Activated T-cell treated with anti-CD3 and anti-CD28 coated beads for 1 hour (primary cell): ENCODE measurements at places on chromosomes 12 and 14.

- DNase-seq = no peak
These were observed 16.5 kb downstream of the BDKRB2 start for GRCh38 chr14:96221109-96221650.

GRCh38 chr12:100867639-100868393 lies 73.2 kb downstream of the ANO4 start:
- no peak for DNase-seq

DNA sequence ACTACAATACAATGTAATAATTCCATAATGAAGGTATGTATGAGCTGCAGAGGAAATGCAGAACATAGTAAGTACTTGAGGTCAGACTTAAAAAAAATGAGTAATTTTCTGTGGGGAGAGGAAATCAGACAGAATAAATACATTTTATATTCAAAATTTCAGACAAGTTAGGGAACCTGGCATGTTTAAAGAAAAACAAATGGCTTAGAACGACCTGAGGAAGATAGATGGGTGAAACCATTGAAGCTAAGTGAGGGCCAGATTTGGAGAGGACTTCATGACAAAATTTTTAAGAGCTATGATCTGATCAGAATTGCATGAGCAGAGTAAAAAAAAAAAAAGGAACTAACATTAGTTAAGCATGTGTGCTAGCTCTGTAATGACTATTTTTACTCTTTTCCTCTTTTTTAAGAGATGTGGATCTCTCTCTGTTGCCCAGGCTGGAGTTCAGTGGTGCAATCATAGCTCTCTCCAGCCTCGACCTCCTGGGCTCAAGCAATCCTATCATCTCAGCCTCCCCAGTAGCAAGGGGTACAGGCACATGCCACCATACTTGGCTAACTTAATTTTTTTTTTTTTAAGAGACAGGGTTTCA lies 157.6 kb upstream of the PDE3A start:
- no peak for DNase-seq

DNA sequence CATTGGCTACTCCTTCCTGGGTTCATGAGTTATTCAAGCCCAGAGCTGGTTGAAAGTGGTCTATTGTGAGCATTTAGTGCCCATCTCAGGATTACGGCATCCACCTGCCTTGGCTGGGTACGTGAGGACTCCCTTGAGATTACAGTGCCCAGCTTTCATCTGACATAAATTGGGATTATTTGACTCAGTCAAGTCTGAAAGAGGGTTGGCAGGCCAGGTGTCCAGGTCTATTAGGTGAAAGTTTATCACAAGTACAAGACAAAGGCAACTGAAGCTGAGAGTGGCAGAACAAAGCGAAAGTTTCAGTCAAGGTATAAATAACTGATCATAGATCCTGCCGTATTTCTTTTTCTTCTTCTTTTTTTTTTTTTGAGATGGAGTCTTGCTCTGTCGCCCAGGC lies 84.6 kb upstream of the ATF7IP start:
- no peak for DNase-seq

- DNase-seq = no peak
These were observed 28.7 kb downstream of the PPM1A start for GRCh38 chr14:60277605-60278190.

GRCh38 chr12:18951218-18951617 lies 178.3 kb upstream of the PLEKHA5 start:
- no peak for DNase-seq

GRCh38 chr12:24396224-24396623 lies 446.8 kb upstream of the SOX5 start:
- DNase-seq = no peak

DNA sequence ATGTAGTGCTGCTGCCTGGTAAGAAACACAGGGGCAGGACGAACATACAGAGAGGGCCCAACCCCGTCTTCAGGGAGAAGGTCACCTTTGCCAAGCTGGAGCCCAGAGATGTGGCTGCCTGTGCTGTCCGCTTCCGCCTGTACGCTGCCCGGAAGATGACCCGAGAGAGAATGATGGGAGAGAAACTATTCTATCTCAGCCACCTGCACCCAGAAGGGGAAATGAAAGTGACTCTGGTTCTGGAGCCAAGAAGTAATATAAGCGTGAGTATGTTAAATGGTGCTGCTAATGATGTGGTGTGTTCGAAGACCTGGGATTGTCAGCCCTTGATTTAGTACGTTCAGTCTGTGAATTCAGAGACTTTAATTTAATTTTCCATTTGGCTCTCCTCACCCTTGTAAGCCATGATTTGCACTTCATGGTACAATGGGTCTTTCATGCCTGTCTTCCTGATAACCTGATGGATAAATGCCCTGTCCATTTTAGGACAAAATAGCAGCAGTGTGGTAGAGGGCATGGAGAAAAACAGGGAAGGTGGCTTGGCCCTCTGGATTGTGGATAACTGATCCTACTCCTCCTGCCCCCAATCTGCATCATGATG lies 318.9 kb downstream of the SNAPC1 start:
- DNase-seq = no peak

DNA sequence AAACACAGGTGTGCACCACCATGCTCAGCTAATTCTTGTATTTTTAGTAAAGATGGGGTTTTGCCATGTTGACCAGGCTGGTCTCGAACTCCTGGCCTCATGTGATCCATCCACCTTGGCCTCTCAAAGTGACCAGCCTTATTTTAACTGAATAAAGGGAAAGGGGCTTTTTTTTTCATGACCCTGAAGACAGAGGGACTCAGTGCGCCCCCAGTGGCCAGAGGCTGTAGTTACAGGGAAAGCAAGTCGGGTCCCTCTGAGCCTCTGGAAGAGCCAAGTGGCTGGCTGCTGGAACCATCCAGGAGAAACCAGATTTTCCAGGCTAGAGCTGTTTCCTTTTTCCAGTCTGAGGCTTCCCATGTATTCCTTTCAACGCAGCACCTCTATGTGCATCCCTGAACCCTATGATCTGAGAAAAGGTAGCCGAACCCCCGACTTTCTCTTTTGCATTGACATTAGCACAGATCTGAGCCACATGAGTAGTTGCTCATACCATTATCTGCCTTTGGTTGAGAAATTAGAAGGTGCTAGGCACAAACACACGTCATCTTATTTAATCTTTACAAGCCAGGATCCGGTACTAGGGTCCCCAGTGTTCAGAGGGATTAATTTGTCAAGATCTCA lies 342.7 kb downstream of the CACNA1C start:
- DNase-seq = peak; percentile 5

GRCh38 chr12:99436584-99436983 lies 211.0 kb upstream of the GARIN6 start:
- no peak for DNase-seq

- DNase-seq = no peak
These were observed 8.1 kb upstream of the GLTP start for GRCh38 chr12:109888179-109889020.

- DNase-seq = no peak
These were observed 16.7 kb downstream of the HRK start for GRCh38 chr12:116864371-116865160.

DNA sequence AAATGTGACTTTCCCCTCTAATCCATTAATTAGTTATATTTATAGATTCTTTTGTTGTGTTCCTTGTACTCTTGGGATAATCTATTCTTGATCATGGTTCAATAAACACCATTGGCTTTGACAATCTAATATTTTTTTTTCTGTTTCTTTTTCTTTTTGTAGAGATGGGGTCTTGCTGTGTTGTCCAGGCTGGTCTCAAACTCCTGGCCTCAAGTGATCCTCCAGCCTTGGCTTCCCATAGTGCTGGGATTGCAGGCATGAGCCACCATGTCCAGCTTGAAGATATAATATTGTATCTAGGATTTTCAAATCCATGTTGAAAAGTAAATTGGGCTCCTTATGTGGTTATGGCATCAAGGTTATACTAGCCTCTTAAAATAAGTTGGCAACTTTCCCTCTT lies 6.2 kb downstream of the DNAL1 start:
- DNase-seq = no peak

DNA sequence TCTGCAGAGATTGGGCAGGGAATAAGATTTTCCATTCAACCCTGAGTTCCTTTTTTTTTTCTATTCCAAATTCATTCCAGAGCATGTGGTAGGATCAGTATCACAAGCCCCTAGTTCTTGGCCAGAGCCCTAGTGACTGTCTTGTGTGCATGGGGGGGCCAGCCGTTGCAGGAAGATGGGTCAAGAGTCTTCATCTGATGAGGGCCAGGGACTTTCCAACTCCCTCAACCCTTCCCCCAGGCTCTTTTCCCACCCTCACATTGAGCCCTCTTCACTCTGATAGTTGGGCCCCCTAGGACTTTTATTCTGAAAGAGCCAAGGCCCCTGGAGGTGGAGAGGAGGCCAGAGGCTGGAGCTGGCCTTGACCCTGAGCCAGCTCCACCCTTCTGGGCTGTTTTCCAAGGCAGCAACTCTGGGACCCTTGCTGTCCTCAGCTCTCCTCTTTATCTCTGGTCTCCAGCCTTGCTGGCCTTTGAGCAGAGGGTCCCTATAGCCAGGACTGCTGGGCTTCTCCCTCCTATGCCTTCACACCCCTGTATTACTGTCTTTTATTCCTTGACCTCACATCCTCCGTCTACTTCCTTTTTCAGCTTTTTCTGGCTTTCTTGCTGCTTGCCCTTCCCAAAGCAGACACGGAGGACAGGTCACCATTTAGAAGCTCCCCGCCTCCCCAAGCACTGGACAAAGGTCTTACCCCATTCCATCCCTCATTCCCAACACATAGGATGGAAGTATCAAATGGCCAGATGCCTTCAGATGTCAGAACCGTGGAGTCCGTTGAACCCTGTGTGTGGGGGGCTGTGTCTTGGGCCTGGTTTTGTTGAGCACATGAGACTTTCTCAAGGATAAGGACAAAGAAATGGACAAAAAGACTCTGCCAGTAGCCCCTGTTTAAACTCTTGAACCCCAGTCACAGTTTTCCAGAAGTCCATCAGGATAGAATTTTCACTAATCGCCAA lies 5.6 kb downstream of the RBP5 start:
- no peak for DNase-seq

- DNase-seq = no peak
These were observed 1.3 kb upstream of the OAS3 start for GRCh38 chr12:112936927-112937326.

DNA sequence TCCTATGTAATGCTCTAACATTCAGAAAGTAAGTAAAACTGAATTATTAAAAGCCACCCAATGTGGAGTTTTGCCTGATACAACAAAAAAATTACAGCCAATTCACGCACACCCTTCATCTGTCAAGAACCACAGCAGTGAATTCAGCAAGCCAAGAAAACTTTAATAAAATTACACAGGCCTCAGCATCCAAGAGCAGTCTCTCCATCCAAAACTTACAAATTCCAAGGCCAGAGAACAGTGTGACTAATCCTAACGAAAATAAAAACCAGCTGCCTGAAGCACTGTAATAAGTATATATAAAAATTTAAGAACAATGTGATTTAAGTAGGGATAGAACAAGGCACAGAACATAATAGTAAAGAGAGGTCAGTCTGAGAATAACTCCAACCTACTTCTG lies 54.2 kb downstream of the SIX6 start:
- DNase-seq = no peak

GRCh38 chr12:1338483-1339177 lies 255.8 kb downstream of the FBXL14 start:
- no peak for DNase-seq

GRCh38 chr12:101243074-101243473 lies 33.0 kb upstream of the SLC5A8 start:
- DNase-seq = no peak

GRCh38 chr12:27571463-27571862 lies 47.5 kb downstream of the PPFIBP1 start:
- no peak for DNase-seq

DNA sequence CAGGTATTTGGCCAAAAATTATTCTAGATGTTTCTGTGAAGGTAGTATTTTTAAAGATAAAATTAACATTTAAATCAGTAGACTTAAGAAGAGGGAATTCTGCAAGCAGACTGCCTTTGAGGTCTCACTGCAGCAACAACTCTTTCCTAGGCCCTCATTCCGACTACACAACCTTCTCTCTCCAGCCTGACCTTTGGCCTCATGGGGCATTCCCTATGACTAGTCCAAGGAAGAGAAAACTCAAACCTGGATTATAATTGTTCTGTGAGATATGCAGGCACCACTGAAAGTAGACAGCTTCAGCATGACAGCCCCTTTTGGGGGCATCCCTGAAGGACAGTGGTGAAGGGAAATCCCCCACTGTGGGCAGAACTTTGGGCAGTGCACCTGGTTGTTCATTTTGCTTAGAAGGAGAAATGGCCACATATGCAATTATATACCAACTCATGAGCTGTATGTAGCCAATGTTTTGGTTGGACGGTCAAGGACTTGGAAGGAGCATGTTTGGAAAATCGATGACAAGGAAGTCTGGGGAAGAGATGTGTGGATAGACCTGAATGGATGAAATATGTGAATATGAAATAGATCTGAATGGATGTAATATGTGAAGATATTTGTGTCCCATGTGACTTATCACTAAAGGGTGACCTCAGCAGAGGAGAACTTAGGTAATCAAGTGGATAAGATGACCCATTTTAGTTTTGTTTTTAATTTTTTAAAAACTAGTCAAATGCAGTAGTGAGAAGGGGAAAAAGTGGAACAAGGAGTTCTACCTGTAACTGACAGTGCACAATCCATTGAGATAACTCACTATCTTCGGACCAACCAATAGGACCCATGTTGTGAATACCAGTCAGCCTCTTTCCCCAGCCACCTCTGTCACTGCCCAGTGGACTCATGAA lies 233.3 kb upstream of the FOXN3 start:
- DNase-seq = no peak

DNA sequence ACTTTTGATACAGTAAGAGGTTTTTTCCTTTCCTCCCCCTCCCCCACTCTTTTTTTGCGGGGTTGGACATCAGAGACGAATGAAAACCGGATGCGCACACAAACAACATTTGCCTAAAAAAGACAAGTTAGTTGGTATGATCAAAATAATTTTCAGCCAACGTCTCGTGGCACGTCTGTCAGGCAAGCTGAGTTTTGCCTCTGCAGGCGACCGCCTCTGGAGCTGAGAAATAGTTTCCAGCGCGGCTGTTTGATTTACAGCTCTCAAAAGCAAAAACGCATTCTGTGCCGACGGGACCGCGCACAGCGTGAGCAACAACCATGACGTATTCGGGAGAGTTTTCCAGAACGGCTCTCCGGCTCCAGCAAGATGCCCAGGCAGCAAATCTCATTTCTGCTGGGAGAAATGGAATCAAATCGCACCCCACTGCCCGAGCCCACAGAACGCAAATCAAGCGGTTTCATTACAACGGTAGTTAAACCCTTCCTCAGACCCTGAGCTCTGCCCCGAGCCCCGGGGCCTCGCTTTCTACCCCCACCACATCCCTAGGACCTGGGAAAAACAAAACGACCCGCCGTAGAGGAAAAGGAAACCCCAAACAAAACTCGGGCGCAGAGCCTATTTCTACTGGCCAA lies 14.2 kb upstream of the CALM1 start:
- peak; percentile 62 for DNase-seq

DNA sequence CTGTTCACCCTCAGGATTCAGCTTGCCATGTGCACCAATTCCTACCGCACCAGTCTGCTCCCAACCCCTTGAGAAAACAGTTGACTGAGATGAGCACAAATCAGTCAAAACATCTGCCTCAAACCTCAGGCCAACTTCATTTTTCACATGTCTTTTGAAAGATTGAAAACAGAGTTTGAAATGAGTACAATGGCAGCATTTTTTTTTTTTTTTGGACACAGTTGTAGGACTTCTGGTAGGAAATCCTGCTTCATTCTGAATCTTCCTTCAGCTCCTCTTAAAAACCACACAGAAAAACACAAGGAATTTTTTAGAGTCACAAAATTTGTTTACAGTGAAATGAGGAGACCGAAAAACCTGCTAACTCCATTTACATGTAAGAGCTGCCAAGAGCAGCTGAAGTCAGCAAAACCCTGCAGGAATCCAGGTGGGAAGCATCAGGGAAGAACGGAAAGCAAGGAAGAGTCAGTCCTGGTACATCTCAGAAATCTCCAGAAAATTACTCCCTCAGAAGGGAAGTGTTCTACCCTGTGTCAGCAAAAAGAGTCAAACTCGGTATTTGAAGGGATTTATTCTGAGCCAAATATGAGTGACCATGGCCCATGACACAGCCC lies 100.3 kb upstream of the TMTC1 start:
- DNase-seq = no peak
